ENCODE measurements at places on chromosomes 3 and 15.

DNA sequence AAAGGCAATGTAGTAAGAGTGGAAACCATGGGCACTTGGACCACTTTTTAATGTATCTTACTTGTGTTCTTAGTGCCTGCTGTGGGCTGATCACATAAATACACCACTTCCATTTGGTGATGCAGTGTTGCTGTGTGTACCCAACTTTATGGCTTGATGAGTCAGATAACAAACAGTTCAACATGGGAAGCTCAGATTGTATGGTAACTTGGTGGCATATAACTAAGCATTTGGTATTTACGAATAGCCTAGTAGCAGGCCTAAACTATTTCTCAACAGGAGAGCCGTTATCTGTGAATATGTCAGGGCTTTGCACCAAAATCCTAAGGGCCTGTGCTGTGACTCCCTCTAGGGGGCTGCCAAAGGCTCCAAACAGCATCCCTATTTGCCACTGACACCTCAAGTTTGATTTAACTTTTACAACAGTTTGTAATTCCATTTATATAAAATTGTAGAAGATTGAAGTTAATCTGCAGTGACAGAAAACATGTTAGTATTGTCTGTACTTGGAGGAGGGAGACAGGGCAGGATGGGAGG is 640.4 kb upstream of the CADM2 start:
- no peak for DNase-seq

DNA sequence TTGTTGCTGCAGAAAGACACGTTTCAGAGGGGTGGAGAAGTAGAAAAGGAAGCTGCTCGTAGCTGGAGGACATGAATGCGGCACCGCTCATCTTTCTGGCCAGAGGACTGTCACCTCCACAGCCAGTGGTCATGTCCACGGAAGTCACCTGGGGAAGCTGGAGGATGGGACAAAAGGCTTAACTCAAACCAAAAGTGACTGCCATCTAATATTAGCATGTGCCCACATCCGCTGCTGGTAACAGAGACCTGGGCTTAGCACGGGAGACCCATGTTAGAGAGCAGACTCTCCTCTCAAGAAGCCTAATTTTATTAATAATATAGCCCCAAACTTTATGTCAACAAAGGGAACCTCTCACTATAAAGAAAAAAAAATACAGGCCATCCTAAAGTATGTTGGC is 5.9 kb downstream of the MEX3B start:
- no peak for DNase-seq

DNA sequence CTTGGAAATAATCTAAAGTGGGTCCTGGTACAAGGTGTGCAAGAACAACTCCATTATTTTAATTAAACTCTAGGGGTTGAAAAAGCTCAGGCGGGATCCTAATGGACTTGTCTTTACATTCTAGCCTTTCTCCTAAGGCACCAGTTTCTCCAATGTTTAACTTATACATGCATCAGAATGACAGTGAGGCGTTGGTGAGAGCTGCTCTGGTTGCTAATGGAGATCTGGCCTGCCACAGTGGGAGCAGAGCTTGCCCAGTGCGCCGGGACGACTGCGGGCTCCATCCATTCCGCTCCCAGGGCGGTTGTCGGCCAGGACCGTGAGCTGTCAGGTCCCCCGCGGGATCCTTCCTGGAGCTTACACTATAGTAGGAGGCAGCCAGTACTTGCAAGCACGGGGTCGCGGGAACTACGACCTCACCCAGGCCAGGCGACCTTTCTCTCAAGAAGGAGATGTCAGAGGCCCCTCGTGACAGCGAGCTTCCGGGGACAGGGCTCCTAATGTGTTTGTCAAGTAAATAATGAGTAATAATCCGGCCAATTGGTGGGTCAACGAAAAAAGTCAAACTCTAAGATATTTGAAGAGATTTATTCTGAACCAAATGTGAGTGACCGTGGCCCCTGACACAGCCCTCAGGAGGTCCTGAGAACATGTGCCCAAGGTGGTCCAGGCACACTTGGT is 991 bp upstream of the HIGD1A start:
- DNase-seq = no peak

DNA sequence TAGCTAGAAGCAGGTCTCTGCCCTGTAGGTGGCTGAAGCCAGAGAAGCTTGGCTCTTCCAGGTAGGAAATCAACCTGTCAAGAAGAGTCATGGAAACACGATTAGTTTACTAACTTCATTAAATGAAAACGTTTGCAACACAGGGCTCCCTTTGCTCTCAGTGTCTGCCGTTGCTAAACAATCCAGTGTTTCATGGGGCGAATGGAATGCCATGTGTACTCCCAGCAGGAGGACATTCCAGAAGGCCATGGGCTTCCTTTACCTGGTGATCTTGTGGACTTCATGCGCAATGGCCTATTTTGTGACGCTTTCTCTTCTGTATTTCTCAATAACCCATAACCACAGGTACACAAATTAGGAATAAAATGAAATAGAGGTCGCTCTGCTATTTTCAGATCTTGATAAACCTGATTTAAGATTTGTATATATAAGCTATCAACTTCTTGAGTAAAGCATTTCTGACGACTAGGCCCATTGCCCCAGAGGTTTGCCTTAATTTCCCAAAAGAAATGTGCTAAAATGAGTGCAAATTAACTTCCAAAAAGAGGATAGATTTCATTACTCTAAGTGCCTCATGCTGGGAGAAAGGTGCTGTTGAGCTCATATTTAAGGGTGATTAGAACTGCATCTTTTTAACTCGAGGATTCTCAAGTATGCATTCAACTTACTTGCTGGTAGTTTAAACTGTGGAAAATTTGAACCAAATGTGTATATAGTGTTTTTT is 171.0 kb downstream of the EPHA3 start:
- DNase-seq = no peak

DNA sequence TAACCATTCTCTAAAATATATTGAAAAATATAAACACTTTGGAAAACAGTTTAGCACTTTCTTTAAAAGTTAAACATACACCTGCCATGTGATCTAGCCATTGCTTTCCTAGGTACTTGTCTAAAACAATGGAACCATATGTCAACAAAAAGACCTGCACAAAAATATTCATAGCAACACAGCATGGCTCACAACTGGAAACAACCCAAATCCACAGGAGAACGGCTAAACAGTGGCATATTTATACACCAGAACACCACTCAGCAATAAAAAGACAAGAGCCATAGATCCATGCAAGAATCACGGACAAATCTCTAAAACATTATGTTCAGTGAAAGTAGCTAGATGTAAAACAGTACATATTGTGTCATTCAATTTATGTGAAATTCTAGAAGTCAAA is 221.3 kb upstream of the UBE2E2 start:
- no peak for DNase-seq

DNA sequence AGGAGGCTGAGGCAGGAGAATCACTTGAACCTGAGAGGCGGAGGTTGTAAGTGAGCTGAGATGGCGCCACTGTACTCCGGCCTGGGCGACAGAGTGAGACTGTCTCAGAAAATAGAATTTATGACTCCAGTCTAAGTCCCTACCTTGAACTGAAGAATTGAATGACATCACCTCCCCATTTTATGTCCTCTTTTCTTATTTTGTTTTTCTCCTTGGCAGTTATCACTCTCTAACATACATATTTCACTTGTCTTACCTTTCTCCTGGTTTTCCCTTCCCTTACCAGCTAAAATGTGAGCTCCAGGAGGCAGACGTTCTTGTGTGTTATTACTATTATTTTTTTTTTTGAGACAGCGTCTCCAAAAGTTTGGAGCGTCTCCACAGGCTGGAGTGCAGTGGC is 7.6 kb downstream of the TATDN2 start:
- no peak for DNase-seq

DNA sequence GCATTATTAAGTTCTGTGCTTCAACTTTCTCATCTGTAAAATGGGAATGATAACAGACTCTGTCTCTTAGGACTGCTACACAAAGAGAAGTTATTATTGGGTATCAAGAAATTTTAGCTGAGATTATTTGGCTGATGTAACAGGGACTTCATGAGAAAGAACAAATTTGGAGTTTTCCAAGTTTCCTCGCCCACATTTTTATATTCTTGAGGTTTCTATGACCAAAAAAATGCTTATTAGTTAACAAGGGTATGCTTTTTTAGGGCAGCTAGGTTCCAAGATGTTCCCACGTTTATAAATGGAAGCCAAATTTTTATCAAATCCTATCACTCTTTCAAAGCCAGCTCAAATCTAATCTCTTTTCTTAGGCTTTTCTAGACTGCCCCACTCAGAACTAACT is 50.6 kb upstream of the C3orf80 start:
- no peak for DNase-seq

DNA sequence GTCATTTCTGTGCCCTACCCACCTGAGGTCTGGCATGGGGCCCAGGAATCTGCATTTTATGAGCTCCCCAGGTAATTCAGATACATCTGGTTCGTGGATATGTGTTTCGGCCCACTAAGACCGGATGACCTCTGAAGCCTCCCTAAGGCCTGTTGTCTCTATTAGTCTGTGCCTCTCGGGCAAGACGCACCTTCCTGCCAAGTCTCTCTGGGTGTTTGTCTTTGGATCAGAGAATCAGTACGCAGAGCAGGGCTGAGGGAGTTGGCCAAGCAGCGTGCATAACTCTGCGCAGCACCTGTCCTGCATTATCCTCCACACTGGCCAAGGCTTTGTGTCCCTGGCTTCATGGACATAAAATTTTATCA is 181.0 kb downstream of the THSD4 start:
- DNase-seq = no peak

- no peak for DNase-seq
Observed at GRCh38 chr3:114454551-114455251, 160.9 kb downstream of the TIGIT start.

- DNase-seq = no peak
Observed at GRCh38 chr3:146532406-146532805, 12.0 kb downstream of the PLSCR1 start.
